ENCODE measurements at places on chromosomes 11 and 22.

GRCh38 chr11:8814923-8815240 is 96.1 kb upstream of the AKIP1 start:
- no peak for DNase-seq

DNA sequence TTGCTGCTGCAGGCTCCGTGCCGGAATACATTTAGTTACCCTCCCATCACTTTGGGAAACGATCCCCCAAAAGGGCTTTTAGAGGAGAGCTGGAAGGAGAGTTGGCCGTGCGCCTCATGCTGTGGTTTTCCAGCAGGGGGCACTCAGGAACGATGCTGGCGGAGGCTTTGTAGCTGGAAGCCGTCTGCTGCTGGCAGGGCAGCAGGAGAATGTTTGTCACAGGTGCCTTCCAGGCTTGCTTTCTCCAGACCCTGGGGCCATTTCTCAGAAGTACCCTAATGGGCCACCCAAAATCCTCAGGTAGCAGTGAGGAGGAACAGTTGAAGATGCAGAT is 30.0 kb upstream of the CABP7 start:
- DNase-seq, result peak; percentile 49

DNA sequence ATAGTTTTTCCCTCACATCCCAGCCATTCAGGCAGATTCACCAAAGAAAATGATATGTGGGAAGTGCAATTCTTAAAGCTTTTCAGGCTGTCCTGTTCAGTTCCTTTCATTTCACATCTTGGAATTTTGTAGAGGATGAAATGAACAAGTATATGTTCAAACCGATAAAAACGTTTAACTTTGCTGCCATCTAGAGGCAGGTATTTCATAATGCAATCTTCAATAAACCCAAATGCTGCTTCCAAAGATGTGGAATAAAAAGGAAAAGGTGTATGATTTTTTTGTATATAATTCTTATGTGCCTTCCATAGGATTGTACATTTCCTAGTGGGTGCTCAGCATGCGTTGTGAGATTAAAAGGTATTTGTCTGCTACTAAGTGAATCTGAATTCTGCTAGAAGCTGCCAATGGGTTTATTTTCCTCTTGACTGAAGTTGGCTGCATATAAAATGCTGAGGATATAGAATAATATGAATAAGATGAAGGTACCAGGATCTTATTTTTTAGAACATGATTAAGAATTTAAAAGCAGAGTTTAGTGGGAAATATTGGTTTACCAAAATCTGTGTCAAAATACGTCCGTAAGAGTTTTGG is 199.3 kb downstream of the PGR start:
- DNase-seq, result peak; percentile 9

DNA sequence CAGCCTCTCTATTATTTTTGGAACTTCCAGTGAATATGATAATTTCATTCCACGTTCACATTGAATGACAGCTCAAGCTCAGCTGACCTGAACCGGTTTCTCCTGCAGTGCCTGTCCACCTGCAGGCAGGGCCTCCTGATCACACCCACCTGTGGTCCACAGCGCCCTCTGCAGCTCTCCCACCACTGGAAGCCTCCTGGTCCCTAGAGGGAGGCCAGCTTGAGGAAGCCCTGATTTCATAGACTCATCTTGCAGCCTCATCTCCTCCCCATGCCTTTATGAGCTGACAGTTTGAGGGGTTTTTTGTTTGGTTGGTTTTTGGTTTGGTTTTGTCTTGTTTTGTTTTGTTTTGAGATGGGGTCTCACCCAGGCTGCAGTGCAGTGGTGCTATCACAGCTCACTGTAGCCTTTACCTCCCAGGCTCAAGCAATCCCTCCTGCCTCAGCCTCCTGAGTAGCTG is 29.9 kb upstream of the MALAT1 start:
- DNase-seq, result peak; percentile 93

DNA sequence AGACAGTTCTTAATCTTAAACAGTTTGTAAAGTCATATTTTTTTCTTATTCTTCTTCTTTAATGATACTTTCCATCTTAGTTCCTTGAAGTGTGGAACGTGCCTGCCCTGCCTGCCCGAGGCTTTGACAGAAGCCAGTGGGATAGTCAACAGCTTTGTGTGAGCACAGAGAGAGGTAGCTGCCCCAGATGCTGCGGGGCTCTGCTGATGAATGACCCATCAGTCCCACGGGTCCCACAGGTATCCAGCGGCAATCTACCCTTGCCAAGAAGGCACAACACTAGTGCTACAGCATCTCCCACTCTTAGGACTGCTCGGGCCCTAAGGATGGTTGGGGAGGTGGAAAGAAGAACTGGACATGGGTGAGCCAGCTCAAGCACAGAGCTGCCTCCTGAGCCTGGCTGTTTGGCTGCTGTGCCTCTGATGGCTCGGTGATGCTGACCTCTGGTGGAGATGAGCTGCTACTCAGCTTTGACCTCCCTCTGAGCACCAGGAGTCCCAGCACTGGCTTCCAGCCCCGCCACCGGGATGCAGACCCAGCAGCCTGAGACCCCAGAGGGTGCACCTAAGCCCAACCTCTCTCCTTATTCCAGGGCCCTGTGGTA is 11.8 kb upstream of the APLNR start:
- DNase-seq, result peak; percentile 24

GRCh38 chr11:70834984-70835560 is 417.3 kb downstream of the SHANK2 start:
- no peak for DNase-seq

GRCh38 chr22:45580726-45581381 is 78.2 kb downstream of the FBLN1 start:
- DNase-seq, result no peak

DNA sequence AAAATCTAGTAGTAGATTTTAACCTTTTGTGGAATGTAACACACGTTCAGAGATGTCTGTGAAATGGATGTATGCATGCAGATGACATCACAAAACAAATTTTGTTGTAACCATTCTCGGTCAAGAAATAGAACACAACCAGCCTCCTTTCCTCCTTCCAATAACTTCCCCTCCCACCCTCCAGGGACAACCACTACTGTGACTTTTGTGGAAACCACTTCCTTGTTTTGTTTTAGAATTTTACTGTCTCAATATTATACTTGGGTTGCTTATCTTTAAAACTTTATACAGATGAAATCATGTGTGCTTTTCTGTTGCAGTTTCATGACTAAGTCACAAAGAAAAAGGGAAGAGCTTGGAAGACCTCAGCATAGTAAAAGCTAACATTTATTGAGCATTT is 189.4 kb upstream of the NCAM1 start:
- DNase-seq, result no peak

GRCh38 chr22:24095826-24096757 is 85.0 kb downstream of the CABIN1 start:
- no peak for DNase-seq

- no peak for DNase-seq
These were observed 37.5 kb downstream of the EXPH5 start for GRCh38 chr11:108556019-108556418.

GRCh38 chr11:129458756-129459535 is 83.3 kb downstream of the BARX2 start:
- peak; percentile 74 for DNase-seq

DNA sequence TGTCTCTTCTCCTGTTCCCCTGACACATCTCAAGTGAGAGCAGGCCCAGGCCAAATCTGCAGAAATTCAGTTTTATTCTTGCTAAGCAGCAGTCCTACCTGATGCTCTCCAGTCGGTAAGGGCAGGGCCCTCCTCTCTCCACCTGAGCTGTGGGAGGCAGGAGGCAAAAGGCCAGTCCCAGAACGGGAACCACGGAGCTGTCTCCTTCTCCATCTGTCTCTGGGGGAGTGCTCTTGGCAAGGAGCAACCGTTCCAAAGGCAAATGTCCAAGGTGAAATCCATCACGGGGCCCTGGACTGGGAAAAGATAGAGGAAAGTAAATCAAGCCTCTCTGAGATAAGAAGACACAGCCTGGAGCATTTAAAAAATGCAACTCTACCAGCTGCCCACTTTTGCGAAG is 65.2 kb upstream of the CDON start:
- no peak for DNase-seq

- no peak for DNase-seq
These were observed 315.5 kb downstream of the FAT3 start for GRCh38 chr11:92540096-92540495.

- no peak for DNase-seq
These were observed 19.8 kb upstream of the SHANK2 start for GRCh38 chr11:71272161-71272560.

DNA sequence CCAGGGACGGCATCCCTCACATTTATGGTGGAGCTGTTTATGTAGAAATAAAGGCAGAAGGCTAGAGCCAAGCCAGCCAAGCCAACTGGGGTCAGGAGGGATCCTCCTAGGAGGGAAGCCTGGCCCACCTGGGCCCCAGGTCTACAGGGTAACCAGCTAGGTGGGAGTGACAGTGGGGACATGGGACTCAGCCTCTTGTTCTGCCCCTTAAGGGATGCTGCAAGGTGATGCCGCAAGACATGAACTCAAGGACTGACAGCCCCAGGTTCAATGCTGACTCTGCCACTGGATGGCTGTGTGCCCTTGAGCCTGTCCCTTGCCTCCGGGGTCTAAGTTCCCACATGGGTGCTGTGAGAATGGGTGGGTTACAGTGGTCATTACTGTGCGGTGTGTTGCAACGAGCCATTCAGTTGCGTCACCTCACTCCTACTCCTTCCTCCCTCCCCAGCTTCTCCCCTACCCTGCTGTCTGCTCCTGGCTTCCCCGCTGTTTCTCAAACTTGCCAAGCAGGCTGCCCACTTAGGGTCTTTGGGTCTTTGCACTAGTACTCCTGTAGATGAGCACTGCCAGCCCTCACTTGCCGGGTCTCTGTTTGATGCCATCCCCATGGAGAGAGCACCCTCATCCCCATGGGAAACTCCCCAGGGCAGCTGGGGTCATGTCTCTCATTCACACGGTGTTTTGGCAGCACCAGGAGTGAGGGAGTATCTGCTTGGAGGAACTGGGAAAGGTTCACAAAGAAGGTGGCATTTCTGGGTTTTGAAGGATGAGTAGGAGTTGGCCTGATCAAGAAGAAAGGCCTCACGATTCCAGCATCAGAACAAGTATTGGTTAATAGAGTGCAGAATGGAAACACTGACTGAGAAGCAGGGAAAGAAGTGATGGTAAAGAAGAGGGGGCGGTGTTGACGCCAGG is 43.0 kb upstream of the RTL6 start:
- DNase-seq, result no peak

- DNase-seq, result no peak
These were observed 136.0 kb downstream of the CCDC81 start for GRCh38 chr11:86510674-86511073.

DNA sequence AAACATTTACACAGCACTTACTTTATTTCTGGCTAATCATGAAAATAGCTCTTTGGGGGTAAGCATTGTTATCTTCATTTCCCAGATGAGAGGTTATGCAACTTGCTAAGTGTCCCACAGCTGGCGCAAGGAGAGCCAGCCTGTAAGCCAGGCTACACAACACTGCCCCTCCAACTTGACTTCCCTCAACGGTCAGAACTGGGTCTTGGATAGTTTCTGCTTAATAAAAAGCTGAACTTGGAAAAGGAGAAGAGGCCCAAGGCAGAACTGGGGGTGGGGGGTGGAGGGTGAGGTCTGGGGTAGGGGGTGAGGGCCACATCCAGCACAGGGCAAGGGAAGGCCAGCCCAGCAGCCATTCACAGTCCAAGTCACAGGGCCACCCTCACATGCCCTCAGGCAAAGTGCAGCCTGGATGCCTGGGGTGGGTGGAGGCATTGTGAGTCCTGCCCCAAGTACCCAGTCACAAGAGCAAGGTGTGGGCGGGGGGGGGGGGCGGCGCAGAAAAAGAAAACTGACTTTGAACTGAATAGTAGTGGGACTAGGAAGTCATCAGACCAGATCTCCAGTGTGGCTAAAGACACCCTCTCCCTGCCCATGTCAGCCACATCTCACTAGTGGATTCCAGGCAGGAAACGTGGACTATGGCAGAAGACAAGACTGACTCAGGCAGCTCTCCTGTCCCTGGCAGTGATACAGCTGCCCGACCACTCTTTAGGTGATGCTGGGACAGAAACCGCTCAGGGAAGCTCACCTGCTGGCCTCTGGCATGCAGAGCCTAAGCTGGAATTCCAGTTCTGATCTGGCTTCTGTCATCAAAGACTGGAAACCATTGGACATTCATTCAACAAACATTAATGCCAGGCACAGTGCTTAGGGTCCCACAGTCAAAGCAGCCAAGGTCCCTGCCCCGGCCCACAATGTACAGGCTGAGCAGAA is 52.4 kb downstream of the PACSIN2 start:
- DNase-seq, result peak; percentile 34

GRCh38 chr22:22855617-22856308 is 31.9 kb upstream of the IGLL5 start:
- no peak for DNase-seq

- DNase-seq, result no peak
These were observed 90.3 kb downstream of the PAX6 start for GRCh38 chr11:31720671-31721365.

DNA sequence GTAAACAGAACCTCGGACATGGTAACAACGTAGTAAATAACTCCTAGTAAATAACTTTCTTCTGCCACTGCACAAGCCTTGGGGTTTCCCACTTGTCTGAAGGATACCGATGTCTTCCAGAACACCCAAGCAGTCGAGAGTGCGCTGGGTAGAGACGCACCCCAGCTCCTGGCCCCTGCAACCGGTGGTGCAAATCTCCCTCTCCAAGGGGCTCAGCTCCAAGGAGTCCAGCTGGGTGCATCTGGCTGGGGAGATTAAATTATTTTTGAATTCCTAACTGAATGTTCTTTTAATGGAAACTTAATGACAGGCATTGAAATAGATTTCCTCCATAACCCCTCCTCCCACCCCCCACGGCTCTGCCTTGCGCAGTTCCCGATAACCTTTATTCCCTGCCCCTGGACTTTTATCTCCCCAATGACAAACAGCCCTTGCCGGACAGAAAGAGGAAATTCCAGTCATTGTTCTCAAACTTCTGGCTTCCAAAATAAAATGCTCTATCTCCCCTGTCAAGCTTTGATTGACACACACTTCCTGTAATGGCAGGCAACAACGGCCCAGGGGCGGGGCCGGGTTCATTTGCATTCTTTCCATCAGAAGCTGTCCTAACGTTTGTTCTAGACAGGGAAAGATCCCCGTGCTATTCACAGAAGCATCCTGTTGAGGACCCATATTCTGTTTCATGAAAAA is 31.2 kb downstream of the KCNJ1 start:
- DNase-seq, result no peak

DNA sequence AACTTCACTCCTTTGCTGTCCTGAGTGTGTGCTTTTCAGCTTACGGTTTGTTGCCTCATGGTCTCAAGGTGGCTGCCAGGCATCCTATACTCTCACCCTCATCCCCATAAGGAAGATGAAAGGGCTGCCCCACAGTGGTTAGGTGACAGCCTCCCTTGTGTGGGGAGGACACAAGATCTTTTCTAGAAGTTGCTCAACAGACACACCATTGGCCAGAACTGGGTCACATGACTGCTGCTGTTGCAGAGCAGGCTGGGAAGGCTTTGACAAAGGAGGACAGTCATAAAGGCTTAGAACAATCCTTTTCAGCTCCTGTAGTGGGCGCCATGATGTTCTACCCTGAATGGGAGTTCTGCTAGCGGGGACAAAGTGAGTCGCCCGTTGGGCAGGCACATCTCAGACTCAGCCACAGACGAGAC is 69.7 kb upstream of the RASD2 start:
- no peak for DNase-seq

Measured in prostate gland (tissue), 2 donors.